ENCODE measurements at places on chromosomes 13 and 19.

GRCh38 chr19:778910-779653 is 18.2 kb upstream of the PTBP1 start:
- no peak for DNase-seq

- no peak for DNase-seq
These were observed 249.4 kb upstream of the PCDH20 start for GRCh38 chr13:61664801-61665705.

- DNase-seq = no peak
These were observed 1.1 kb upstream of the PSMC4 start for GRCh38 chr19:39969681-39970424.

GRCh38 chr13:40190641-40191100 is 475.8 kb downstream of the FOXO1 start:
- no peak for DNase-seq

DNA sequence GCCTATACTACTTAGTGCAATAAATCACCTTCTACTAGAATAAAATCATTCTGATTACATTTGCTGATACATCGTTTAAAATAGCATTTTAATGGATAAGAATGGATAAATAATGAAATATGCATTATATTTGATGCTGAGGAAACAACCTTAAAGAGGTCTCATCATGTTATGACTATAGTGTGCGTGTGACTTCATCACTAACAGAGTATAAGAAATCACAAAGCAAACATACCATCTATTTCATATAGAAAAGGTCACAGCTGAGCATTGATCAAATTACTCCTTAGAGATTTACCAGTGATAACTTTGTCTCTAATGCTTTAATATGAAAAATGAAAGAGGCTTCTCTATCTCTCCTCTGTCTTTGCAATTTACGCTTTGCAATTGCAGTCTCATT is 1620.3 kb upstream of the SLC10A2 start:
- DNase-seq = no peak

- no peak for DNase-seq
These were observed 165.1 kb upstream of the PRR20A start for GRCh38 chr13:56975647-56976046.

DNA sequence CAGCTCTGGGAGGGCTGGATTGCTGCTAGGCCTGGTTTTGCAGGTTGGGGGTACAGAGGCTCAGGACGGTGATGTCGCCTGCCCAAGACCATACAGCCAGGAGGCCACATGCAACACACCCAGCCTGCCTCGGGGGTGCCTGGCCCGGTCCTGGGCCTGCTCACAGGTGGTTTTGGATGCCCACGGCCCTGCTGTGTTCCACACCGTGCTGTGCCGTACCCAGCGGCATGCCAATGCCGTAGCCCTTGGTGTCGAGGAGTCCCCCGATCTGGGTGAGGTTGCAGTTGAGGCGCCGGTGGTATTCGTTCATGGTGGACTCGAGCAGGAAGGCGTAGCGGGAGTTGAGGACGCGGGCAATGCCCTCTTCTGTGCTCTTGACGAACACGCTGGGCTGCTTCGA is 11.5 kb upstream of the ATP1A3 start:
- no peak for DNase-seq

DNA sequence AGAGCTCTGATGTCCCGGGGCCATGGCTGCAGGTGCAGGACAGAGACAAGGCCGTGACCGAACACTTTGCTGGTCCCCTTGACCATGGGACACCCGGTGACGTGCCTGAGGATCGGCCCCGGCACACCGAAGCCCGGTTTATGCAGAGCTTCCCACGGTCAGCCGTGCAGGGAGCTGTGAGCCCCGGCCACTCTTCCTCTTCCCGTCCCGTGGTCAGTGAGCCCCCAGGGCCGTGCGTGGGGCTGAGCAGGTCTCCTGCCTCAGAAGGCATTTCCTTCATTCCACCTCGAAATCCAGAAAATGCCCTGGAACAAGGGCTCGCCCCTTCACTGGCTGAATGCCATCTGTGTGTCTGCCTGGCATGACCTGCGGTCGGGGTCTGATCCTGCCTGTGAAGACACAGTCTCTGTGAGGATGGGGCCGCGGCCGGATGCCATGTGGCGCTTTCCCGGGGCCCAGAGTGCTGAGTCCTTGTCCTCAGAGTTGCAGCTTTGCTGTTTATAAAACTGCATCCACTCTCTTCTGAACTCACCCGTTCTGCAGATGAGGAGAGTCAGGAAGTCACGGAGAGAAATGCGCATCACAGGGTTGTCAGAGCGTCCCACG is 16.9 kb downstream of the MCF2L start:
- no peak for DNase-seq

DNA sequence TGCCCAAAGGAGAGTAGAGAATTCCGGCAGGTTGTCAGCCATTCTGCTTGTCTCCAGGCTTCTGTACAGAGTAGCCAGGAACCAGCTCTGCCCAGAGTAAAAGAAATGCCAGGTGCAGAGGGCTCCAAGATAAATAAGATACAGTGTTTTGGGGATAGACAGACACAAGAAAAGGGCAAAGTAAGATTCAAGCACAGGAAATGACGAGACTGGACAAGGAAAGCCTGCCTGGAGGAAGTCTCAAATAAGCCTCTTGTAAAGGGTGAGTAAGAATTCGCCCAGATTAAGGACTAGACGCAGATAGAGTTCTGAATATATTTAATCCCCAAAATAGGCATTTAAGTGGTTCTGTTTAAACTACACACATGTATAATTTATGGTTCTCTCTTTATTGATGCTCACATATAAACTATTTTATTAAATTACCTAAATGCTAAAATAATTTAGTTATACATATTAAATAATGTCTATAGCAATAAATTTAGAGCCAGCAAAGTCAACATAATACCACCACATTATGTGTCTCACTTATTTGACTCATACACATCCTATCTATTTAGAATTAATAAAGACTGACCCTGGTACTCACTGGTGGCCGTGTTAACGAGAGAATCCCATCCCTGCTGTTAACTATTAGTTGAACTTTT is 98.4 kb upstream of the RAP2A start:
- DNase-seq = no peak

DNA sequence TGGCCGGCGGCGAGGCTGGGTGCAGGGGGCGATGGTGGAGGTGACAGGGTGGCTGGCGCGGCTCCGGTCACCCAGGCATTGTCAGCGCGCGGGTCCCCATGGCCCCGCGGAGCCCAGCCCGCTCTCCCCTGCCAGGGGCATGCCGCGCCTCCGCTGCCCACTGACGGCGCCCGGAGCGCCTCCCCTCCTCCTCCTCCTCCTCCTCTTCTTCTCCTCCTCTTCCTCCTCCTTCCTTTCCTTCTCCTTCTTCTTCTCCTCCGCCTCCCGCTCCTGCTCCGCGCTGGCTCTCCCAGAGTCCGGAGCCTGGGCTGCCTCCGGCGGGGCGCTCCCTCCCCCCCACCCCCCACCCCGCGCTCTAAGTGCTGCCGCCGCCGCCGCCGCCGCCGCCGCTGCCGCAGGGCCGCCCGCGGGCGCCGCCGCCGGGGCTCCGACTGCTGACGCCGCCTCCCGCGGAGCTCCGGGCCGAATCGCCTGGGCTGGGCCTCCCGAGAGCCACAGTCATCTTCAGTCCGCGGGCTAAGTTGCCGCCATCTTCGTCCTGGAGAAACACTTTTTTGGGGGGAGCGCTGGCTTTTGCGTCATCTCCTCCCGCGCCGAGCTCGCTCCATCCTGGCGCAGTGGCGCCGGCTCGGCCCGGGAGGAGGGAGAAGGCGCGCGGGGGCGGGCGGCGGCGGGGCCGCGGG is 348.3 kb downstream of the LIG4 start:
- peak; percentile 65 for DNase-seq

DNA sequence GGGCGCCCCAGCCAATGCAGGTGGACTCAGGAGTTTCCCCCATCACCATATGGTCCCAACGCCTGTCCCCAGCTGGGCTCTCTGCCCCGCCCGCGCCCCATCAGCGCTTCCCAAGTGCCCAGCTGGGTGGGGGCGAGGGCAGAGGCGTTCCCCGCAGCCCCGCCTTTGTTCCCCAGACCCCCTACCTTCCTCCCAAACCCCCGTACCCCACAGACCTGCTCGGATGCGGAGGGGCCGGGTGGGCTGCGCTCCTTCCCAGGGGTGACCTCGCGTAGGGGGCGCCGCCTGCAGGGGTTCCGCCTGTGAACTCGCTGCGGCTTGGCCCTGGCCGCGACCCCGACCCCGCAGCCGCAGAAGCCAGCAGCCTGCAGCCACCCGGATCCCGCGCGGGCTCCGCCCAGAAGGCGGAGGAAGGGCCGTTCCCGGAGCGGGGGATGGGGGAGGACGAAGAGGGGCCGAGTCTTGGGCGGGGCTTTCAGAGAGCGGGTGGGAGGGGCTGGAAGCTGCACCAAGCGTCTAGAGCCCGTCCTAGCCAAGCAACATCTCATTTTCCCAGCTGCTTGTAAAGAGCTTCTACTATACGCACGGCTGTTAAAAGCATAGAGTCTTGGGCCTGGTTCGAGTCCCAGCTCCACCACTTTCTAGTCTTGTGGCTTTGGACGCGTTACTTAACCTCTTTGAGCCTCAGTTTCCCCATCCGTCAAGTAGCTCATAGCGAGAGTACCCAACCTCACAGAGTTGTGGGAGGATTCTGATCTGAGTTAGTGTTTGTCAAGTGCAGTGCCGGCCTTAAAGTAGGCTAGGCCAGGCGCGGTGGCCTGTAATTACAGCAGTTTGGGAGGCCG is at the start of gene RAB3D:
RAB3D (minus strand) TSS at position 404 of the 845 bp plus-strand sequence. CDS start 2,258 bp downstream, outside the sequence.
- peak; percentile 14 for DNase-seq

GRCh38 chr13:110289174-110289573 is 17.8 kb downstream of the COL4A1 start:
- no peak for DNase-seq

- DNase-seq = no peak
These were observed 7.2 kb downstream of the CDC16 start for GRCh38 chr13:114241918-114242317.

- no peak for DNase-seq
These were observed 12.8 kb downstream of the LTBP4 start for GRCh38 chr19:40613690-40614621.

GRCh38 chr13:98216135-98216565 is 39.1 kb upstream of the RNF113B start:
- DNase-seq = no peak

DNA sequence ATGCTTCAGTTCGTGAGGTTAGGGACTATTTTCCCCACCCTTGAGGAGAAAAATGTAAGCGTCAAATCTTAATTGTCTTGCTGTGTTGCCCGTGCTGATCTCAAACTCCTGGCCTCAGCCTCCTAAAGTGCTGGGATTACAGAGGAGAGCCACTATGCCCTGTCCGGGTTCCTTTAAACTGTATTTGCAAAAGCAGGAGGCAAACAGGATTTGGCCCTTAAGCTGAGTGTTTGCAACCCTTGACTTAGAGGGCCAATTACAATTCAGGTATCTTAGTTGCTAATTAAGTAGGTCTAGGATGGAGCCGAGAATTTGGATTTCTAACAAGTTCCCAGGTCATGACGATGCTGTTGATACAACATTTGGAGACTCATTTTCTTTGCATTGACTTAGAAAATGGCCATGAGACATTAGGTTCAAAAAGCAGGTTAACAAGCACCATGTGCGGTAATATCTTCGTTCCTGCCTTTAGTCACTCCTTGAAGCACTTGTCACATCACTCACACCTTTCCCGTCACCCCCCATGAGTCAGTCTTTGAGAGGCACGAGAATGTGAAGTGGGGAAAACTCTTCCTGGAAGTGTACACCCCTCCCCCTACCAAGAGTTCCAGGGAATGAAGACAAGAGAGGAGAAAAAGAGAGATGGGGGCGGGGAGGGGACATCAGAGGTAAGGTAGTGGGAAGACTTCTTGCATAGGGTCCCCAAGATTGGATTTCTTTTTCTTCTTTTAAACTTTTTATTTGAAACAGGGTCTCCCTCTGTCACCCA is 2.6 kb downstream of the NAPSA start:
- no peak for DNase-seq

DNA sequence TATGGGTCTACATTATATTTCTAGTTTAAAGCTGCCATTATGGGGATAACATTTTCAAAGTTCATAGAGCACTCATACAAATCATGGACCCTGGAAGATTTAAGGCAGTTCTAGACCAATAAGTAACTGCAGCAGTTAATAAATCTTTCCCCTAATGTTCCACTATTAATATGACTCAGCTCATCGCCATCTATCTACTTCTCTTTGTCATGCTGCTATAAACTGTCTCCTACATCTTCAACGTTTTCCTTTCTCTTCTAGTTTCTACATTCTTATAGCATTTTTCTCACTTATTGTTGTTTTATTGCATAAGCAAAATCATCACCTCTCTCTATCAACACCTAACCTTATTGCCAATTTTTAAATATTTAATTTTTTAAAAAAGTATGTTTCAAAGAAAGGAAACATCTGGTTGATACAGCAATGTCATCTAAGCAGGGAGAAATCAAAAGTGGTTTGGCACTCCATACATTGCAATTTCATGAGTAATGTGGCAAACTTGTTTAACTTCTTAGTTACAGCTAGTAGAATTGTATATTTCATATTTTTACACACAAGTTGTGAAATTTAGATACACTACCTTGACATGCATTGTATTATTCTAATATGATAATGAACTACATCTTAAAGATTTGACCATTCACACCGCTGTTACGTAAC is 1500.4 kb upstream of the MIR17HG start:
- no peak for DNase-seq

DNA sequence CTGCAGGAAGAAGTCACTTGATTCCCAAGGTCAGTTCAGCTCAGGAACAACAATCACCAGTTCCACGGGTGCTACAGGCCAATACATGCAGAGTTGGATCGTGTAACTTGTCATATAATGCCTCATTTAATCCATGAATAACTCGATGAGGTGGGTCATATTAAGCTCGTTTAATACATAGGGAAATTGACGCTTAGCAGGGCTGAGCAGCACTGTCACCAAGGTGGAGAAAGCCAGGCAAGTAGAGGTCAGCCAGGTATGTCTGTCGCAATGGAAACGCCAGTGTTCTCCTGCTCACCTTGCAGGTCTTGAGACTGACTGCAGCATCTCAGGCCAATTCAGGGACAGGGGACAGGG is 52.3 kb downstream of the CCDC70 start:
- no peak for DNase-seq

- DNase-seq = no peak
These were observed 322.6 kb downstream of the SHISA2 start for GRCh38 chr13:25729201-25729600.

- DNase-seq = no peak
These were observed 27.5 kb downstream of the HSPH1 start for GRCh38 chr13:31134039-31134711.

DNA sequence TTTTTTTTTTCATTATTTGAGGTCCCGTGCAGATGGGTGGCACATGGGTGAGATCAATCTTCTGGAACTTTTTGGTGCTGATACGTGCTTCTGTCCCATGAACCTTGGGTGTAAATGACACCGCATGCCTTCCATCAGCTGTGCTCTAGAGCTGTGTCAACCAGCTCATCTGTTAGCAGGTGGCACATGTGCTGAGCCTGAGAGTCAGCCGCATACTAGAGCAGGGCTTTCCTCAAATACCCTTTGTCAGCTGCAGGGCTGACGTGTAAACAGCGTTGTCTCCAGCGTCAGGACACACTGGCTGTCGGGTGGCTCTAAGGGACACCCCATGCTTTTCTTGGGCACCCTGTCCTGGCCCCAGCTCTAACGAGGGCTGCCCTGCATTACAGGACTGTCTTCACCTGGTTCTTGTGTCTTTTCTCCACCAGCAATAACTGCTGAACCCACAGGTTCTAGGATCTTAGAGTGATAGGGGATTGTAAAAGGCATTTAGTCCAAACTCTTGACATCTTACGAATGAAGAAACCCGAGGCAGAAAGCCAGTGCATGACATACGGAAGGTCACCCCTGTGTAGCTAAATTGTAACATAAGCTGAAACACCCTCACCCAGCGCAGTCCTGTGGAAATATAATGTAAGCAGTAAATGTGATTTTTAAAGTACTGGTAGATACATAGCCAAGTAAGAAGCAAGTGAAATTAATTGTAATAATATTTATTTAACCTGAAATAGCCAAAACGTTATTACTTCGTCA is 119.5 kb downstream of the LRCH1 start:
- no peak for DNase-seq
